ENCODE measurements at places on chromosomes 12 and 14. TPM values are rescaled to one million over a fixed set of nuclear protein-coding genes. Genes with fewer than 3 reads are reported as not detected.
A peak's percentile ranks its signal among the peaks of the same experiment; 100 is the strongest.

GRCh38 chr12:92432724-92433441 lies 269.9 kb upstream of the PLEKHG7 start:
- H3K36me3 ChIP-seq, result peaks cover 11% of the 10 kb centered on the region
- H3K27me3 ChIP-seq, result no peaks in the 10 kb centered on the region
- H3K4me3 ChIP-seq, result no peak overlapping the region
- H3K27ac ChIP-seq, result no peak overlapping the region
- H3K4me1 ChIP-seq, result peaks cover 9% of the 10 kb centered on the region

GRCh38 chr12:6049587-6049986 lies 74.9 kb downstream of the VWF start:
- H3K27ac ChIP-seq, result no peak overlapping the region
- DNase-seq, result no peak
- H3K36me3 ChIP-seq, result no peaks in the 10 kb centered on the region
- peaks cover 5% of the 10 kb centered on the region for H3K27me3 ChIP-seq
- no peak overlapping the region for H3K4me3 ChIP-seq
- no peaks in the 10 kb centered on the region for H3K4me1 ChIP-seq

DNA sequence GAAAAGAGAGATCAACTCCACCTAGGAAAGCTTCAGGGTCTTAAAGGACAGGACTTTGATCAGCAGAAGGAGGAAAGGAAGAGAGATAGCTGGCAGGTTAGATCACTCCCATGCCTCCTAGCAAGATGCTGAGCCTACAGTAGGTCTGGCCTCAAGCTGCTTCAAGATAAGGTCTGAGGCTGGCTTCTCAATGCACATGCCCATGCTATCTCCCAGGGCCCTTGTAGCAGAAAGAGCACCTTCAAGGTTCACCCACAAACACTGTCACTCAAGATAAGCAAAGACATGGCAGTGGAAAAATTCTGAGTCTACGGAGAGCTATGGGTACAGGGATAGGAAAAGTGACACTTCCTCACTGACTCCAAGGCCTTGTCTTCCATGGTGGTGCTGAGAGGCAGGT lies 14.3 kb downstream of the REM2 start:
- H3K27me3 ChIP-seq, result no peaks in the 10 kb centered on the region
- H3K4me1 ChIP-seq, result peaks cover 19% of the 10 kb centered on the region
- no peak overlapping the region for H3K4me3 ChIP-seq
- no peak for DNase-seq
- H3K27ac ChIP-seq, result no peak overlapping the region

GRCh38 chr12:132426349-132427173 lies 63.4 kb upstream of the FBRSL1 start:
- H3K4me3 ChIP-seq, result no peak overlapping the region
- no peak overlapping the region for H3K27ac ChIP-seq
- H3K27me3 ChIP-seq, result peaks cover under 1% of the 10 kb centered on the region

- no peaks in the 10 kb centered on the region for H3K4me1 ChIP-seq
- no peak overlapping the region for H3K27ac ChIP-seq
- H3K36me3 ChIP-seq, result no peaks in the 10 kb centered on the region
- H3K4me3 ChIP-seq, result no peak overlapping the region
- no peak for DNase-seq
These were observed 28.6 kb upstream of the DLK1 start for GRCh38 chr14:100698066-100698465.

DNA sequence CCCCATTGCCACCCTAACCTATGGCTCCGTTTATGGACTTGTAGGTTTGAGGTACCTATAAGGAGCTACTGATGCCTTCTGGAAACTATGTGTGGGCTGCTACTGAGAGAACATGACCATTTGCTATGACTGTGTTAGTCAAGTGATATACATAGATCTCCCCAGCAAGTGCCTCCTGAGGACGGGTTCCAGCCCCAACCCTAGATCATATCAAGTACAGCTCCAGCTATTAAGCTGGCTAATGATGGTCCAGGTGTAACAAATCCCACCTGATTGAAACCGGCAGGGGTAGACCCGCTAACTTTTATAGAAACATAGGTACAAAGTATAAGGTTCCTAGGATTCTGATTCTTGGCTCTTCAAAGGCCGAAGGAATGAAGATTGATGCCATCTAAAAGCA lies 23.7 kb downstream of the NINJ2 start:
- peaks cover 50% of the 10 kb centered on the region for H3K4me1 ChIP-seq
- DNase-seq, result no peak
- no peaks in the 10 kb centered on the region for H3K27me3 ChIP-seq
- peak overlapping the region; percentile 34 for H3K4me3 ChIP-seq
- peaks cover 5% of the 10 kb centered on the region for H3K36me3 ChIP-seq

DNA sequence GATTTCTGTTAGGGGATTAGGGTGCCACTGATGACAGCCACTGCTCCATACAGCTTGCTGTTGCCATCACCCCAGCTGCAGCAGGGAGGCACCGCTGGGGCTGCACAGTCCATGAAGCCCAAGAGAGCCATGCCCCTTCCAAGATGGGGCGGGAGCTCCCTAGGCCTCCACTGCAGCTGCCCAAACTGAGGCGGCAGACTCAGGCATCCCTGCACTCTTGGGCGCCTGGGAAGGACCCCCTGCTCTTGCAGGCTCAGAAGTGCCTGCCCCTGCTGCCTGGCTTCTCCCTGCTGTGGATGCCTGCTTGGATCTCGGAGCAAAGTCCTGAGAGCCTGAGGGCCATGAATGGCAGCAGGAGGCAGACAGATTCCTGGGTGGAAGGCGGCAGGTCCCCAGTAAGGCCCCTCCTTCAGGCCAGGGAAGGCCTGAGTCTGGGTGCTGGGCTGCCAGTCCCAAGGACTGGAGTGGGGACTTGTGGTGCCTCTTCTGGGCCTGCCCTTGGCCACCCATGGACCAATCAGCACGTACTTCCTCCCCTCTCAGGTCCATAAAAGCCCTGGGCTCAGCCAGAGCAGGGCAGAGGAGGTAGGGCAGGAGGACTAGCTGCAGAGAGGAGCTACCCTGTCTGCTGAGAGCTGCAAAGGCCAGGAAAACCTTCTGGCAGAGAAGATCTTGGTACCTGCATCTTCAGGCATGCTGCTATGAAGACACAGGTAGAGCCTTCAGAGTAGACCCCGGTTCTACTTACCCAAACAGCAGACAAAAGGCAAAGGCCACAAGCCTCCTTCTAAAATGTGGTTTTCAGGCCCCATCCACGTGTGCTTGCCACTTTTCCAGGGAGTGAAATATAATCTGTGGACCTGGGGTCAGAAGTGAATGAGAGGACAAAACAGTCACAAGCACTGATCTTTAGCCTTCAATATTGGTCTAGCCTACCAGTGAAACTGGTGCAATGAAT lies 30.0 kb upstream of the STK38L start:
- DNase-seq, result no peak
- peaks cover 6% of the 10 kb centered on the region for H3K4me1 ChIP-seq
- peaks cover 8% of the 10 kb centered on the region for H3K36me3 ChIP-seq
- no peak overlapping the region for H3K4me3 ChIP-seq
- peaks cover 1% of the 10 kb centered on the region for H3K27me3 ChIP-seq
- H3K27ac ChIP-seq, result no peak overlapping the region

GRCh38 chr14:55689981-55690871 lies 110.2 kb downstream of the KTN1 start:
- no peaks in the 10 kb centered on the region for H3K4me1 ChIP-seq
- no peaks in the 10 kb centered on the region for H3K27me3 ChIP-seq
- no peak overlapping the region for H3K4me3 ChIP-seq

DNA sequence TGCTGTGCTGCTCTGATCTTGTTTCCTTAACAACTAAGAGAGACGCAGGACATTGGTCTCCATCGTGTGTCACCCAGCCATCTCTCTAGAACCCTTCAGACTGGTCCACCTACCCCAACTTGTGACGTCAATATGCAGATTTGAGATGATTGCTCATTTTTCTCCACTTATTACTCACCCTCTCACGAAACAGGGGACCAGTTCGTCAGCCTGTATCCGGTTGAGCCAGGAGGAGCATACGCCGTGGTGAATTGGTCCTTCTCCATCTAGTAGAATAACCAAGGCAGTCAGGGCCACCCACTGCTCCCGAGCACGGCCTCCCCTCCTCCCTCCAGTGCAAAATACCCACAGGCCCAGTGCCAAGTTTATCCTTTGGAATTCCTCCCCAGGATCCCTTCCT lies 36.2 kb upstream of the FBXO21 start:
- no peak overlapping the region for H3K27ac ChIP-seq
- H3K27me3 ChIP-seq, result no peaks in the 10 kb centered on the region
- DNase-seq, result no peak
- no peaks in the 10 kb centered on the region for H3K4me1 ChIP-seq
- H3K36me3 ChIP-seq, result no peaks in the 10 kb centered on the region
- H3K4me3 ChIP-seq, result no peak overlapping the region

GRCh38 chr12:109044241-109044640 lies 8.1 kb upstream of the USP30 start:
- H3K4me3 ChIP-seq, result no peak overlapping the region
- H3K4me1 ChIP-seq, result no peaks in the 10 kb centered on the region
- peaks cover 2% of the 10 kb centered on the region for H3K27me3 ChIP-seq
- H3K36me3 ChIP-seq, result no peaks in the 10 kb centered on the region
- no peak overlapping the region for H3K27ac ChIP-seq
- no peak for DNase-seq

DNA sequence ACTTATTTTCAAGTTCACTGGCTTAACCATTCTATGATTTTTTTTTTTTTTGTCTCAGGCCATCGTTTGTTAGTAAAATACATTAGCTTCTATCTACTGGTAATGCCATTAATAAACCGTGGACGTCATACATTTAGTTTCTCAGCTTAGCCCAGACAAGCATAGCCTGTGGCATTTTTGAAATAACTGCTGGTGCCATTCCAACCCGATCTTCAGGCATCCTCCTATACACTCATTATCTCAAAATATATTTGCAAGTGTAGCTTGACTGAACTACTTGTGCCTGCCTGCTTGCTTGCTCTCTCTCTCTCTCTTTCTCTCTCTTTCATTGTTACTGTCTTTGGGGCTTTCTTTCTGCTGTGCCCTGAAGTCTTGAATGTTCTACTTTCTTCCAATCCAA lies 12.7 kb upstream of the MBIP start:
- DNase-seq, result no peak
- H3K27ac ChIP-seq, result no peak overlapping the region
- H3K4me3 ChIP-seq, result no peak overlapping the region
- H3K27me3 ChIP-seq, result peaks cover 16% of the 10 kb centered on the region

GRCh38 chr14:68286667-68287066 lies 467.1 kb downstream of the RAD51B start:
- DNase-seq, result no peak
- peaks cover 3% of the 10 kb centered on the region for H3K36me3 ChIP-seq
- H3K4me3 ChIP-seq, result no peak overlapping the region
- H3K4me1 ChIP-seq, result peaks cover 57% of the 10 kb centered on the region
- H3K27ac ChIP-seq, result peak overlapping the region; percentile 68

- no peak overlapping the region for H3K4me3 ChIP-seq
- peaks cover 12% of the 10 kb centered on the region for H3K36me3 ChIP-seq
- peaks cover 11% of the 10 kb centered on the region for H3K4me1 ChIP-seq
- H3K27me3 ChIP-seq, result no peaks in the 10 kb centered on the region
These were observed 45.0 kb upstream of the IQSEC3 start for GRCh38 chr12:21301-22189.

- no peak overlapping the region for H3K4me3 ChIP-seq
- H3K27me3 ChIP-seq, result peaks cover 3% of the 10 kb centered on the region
- no peak for DNase-seq
- no peaks in the 10 kb centered on the region for H3K4me1 ChIP-seq
These were observed 79.4 kb upstream of the CDKN3 start for GRCh38 chr14:54317391-54317790.

- DNase-seq, result no peak
- H3K4me3 ChIP-seq, result no peak overlapping the region
- no peak overlapping the region for H3K27ac ChIP-seq
- H3K27me3 ChIP-seq, result no peaks in the 10 kb centered on the region
- no peaks in the 10 kb centered on the region for H3K4me1 ChIP-seq
These were observed 256.2 kb downstream of the DAD1 start for GRCh38 chr14:22332686-22333421.

DNA sequence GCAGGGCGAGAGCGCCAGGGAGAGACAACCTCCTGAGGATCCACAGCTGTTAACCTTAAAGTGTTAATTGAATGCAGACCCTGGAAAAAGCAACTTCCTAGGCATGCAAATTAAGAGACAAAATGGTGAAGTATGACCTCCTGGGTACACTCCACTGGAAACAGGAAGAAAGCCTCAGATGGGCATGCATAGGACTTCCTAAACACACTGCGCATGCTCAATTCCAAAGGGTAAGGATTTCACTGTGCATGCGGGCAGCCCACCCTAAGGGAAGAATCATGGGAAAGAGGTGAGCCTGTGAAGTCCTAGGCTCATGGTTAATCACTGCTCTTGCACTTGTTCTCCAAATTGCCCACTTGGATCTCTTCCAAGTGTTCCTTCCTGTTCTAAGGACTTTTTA lies 80.5 kb upstream of the CAPRIN2 start:
- peaks cover 13% of the 10 kb centered on the region for H3K27me3 ChIP-seq
- no peak for DNase-seq
- H3K27ac ChIP-seq, result no peak overlapping the region
- H3K36me3 ChIP-seq, result no peaks in the 10 kb centered on the region

DNA sequence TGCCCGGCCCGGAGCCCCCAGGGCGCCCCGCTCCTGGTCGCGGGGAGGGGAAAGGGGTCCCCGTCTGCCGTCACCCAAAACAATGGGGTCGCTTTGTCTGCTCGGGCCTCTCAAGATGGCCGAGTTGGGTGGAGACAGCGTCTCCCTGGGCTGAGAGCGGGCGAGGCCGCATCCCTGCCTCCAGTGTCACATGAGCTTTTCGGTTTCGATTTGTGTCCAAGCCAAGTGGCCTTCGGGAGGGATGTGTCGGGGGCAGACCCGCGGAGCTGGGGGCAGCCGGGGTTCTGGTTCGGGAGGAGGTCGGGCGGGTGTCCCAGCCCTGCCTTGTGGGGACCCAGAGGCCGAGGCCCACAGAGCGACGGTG lies 790 bp downstream of the DYNC1H1 start:
- H3K4me3 ChIP-seq, result peak overlapping the region; percentile 90
- peaks cover 41% of the 10 kb centered on the region for H3K4me1 ChIP-seq
- peak; percentile 71 for DNase-seq
- peak overlapping the region; percentile 87 for H3K27ac ChIP-seq

DNA sequence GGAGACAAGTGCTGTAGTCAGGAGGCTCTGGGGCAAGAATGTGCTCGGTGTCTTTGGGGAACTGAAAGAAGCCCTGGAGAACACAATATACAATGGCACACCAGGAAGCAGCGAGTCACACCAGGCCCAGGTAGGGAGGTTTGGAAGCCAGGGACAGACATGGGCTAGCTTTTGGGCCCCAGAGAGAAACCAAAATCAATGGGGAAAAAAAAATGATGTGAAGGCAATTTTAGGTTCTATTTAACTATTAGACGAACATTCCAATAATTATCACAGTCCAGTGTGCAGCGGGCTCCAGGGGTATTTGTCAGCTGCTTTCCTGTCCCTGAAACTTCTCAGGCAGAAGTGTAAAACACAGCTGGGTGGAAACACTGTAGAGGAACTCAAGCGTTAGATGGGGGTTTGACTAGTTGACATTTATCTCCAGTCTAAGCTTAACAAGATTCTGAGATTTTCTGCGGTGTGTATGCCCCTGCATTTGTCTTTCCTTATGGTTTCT lies 21.8 kb upstream of the EGLN3 start:
- DNase-seq, result no peak
- no peaks in the 10 kb centered on the region for H3K36me3 ChIP-seq
- peaks cover 10% of the 10 kb centered on the region for H3K27me3 ChIP-seq
- no peak overlapping the region for H3K27ac ChIP-seq
- peaks cover 7% of the 10 kb centered on the region for H3K4me1 ChIP-seq

The PRB4 gene
- not detected for total RNA-seq

The RPGRIP1 gene
- total RNA-seq, result not detected

The SSTR1 gene
- not detected for total RNA-seq

The VSX2 gene
- not detected for total RNA-seq

The LTB4R gene
- total RNA-seq, result 11.1 TPM

The ALX1 gene
- not detected for total RNA-seq

The SLC10A1 gene
- total RNA-seq, result not detected

The IQSEC3 gene
- 0.24 TPM for total RNA-seq

The MAP3K9 gene
- total RNA-seq, result 3.5 TPM
